ENCODE measurements at places on chromosomes 7 and 10.

DNA sequence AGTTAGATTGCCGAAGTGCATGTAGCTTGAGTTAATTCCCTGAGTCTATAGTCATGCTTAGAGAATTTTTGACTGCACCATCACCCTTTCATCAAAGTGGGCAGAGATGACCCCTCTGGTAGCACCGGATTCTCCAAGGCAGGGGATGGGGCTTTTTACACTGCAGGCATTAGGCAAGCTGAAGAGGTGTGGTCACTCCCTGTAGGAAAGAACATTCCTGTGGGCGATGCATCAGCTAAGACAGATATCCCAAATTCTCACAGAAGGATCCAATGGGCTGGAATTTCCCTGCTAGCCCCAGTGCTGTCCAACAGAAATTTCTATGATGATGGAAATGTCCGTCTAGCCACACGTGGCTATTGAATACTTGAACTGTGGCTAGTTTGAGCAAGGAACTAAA is 118.2 kb downstream of the ADAM12 start:
- DNase-seq: no peak

GRCh38 chr10:103691723-103692435 is 163.5 kb downstream of the SH3PXD2A start:
- DNase-seq: no peak

DNA sequence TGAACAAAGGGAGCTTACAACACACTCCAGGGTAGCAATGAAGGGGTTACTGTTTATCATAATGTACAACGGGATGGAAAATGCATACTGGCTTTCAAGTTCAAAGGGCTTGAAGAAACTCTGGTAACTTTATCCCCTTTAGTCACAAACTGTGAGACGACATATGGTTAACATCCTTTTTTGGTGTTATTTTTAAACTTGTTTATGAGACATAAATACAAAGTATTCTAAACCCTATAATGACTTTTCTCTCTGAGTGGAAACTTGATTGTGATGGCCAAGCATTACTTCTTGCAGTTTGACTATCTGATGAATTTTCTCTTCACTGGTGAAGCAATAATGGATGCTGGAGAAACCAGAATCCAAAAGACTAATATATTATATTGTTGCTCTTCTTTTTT is 62.0 kb upstream of the SEMA3A start:
- no peak for DNase-seq

DNA sequence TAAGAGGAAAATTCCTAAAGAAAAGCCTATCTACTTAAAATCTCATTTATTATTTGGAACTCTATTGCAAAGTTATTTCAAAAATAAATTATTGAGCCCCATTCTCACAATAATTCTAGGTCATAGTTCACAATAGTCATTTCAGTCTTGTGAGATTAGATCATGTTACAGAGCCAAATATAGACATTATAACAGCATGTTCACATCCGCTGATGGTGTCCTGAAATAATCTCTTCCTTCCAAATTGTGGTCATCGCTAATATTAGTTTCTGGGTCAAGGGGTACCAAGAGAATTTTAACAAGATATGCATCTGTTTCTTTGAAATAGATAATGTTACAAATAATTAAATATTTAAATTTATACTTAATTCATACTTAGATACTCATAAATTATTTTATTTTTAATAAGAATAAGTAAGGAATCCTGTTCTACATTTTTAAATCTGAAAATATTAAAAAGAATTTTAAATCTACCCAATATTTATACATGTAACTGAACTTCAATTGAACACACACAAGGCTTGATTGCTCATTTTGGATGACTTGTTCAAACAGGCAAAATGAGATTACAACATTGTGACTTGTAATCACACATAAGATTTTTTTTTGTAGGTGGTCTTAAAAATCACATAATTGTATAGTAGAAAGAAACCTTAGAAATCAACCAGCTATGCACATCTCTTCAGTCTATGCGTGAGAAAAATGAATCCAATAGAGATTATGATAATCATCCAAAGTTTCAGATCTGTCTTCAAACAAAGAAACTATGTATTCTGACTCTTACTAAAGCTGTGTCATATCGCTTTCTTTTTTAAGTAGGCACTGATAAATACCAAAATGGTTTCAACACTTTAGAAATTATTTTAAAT is 13.1 kb downstream of the GNAT3 start:
- DNase-seq: peak; percentile 38

Measured in retinal pigment epithelial cell (primary cell).